Epithelial cell of esophagus (primary cell): ENCODE measurements at places on chromosomes 5 and 9.

DNA sequence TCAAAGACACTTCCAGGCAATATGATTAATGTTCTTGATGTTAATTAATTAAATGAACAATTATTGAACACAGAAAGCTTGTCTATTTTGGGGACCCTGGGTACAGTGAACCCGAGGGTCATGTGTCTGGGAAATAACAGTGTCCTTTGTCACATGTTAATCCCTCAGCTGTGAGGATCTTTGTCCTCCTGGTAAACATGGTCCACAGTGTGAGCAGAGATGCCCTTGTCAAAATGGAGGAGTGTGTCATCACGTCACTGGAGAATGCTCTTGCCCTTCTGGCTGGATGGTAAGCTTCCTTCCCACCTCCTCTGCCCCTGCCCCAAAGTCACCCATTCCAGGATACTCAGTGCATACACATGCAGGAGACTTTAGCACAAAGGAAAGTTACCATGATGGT lies 107.9 kb downstream of the MEGF10 start:
- no peak for DNase-seq

GRCh38 chr9:13491493-13492424 lies 212.3 kb upstream of the MPDZ start:
- peak; percentile 48 for DNase-seq

- peak; percentile 13 for DNase-seq
These were observed 113.4 kb upstream of the CCNH start for GRCh38 chr5:87526131-87526530.

DNA sequence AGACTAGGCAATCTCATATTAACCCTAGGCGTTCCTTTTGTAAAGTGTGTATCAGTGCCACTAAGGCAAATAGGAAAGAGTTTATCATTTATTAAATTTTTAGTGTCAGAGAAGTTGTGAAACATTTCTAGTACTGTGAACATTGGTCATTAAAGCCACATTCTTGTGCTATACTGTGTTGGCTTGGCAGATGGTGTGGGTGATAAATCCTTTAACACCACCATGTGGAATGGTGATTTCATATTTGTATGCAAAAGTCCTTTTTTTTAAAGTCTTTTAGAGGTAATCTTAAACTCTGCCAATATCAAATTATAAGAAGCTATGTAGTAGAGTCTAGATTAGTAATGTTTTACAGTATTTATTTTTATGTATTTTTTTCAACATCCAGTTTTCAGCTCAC lies 18.1 kb downstream of the SLC12A2 start:
- DNase-seq, result no peak

DNA sequence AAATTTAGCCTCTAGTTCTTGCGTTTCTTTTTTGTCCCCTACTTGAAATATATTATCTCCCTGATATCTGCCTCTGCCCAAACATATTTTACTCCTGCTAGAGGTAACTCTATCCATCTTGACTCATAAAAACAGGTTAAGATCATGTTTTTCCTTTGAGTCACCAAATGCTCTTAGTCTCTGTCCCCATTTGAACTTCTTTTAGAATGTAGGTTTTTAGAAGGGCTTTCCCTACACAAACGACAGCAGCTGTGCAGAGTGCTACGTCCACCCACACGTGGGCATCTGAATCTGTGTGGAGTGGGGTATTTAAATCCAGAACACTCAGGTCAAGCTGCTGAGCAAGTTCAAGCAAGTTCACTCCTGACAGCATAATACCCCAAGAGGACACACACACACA lies 2.2 kb downstream of the HSD17B3 start:
- DNase-seq, result peak; percentile 91

GRCh38 chr5:143228597-143229293 lies 174.7 kb downstream of the NR3C1 start:
- no peak for DNase-seq

DNA sequence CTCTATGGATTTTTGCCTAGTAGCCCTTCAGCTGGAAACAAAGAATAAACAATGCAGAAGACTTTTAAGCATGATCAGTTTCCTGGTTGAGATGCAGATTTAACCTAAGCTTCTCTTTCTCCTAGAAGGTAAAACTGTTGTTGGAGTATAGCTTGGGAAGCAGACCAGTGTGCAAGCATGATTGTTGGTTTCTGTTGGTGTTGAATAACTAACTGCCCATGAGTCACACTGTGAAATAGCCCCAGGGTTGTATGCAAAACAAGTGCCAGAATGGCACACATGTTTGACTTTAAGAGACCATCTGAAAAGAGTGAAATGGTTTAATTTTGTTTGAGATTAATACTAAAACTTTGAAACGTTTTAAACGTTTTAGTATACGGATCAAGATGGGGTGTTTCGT lies 227.1 kb downstream of the ARHGEF28 start:
- peak; percentile 86 for DNase-seq

GRCh38 chr5:166788050-166788449 lies 1503.4 kb upstream of the WWC1 start:
- DNase-seq, result no peak

GRCh38 chr5:148740966-148741742 lies 85.3 kb upstream of the ADRB2 start:
- DNase-seq, result peak; percentile 77

DNA sequence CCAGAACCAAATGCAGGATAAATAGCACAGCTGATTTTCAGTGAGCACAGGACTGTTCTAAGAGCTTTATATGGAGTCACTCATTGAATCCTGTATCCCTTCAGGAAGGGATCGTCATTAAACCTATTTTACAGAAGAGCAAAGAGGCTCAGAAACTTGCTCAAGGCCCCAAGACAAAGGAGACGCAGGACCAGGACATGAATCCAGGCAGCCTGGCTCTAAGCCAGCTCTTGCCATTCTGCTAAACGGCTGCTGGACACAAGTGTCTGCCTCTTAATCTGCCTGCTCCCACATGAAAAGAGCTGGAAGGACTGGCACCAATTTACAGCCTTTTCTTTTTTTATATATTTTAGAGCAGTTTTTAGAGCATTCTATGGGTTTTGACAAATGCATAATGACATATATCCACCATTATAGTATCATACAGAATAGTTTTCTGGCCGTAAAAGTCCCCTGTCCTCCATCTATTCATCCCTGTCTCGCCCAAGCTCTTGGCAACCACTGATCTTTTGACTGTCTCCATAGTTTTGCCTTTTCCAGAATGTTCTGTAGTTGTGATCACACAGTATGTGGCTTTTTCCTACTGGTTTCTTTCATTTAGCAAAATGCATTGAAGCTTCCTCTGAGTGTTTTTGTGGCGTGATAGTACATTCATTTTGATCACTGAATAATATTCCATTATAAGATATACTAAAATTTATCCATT lies 37.5 kb downstream of the RETREG1 start:
- DNase-seq, result no peak

GRCh38 chr5:69261034-69261433 lies 26.3 kb downstream of the CDK7 start:
- DNase-seq, result peak; percentile 26

- peak; percentile 75 for DNase-seq
These were observed at the start of gene RASEF for GRCh38 chr9:83062651-83063527. Gene RASEF (minus strand): TSS chr9:83063142. CDS start chr9:83062867, 275 bp downstream.

GRCh38 chr5:56402266-56403220 lies 169.4 kb upstream of the ANKRD55 start:
- DNase-seq, result no peak

DNA sequence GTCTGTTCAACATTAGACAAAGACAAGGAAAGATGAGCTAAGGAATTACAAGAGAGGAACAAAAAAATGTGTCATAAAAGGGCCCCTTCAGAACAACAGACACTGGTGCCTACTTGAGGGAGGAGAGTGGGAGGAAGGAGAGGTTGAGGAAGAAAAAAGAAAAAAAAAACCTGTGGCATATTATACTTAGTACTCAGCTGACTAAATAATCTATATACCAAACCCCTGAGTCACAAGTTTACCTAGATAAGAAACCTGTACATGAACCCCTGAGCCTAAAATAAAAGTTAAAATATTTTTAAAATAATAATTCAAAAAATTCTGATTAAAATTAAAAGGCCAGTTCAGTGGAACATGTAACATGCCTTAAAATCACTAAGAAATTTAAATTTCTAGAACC lies 107.3 kb downstream of the MTREX start:
- DNase-seq, result no peak

DNA sequence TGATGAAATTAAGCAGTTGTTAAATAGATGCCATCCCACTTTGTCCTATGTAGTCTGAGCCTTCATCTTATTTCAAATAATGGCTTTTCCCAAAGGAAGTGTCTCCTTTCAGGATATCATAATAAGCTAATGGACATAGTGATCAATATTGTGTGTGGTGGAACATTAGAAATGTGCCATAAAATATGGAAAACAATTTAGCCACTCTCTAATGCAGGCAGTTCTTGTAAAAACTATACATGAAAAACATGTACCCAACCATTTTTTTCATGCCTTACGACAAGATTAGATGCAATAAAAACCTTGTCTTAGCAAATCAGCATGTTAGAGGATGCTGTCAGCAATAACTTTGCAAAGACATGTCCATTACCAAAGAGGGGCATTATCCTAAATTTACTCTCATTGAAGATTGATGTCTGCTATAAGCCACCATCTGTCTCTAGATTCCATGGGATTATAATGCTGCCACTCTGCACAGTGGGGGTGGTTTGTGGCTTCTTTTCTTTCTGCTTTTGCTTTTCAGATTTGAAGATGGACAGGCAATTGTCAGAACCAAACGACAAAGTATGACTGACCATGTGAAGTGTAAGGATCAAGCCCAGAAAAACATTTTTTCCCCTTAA lies 724.0 kb upstream of the ZNF608 start:
- DNase-seq, result no peak

GRCh38 chr9:130299785-130300615 lies 34.4 kb downstream of the HMCN2 start:
- no peak for DNase-seq

GRCh38 chr9:134492281-134492691 lies 149.3 kb upstream of the COL5A1 start:
- DNase-seq, result no peak

GRCh38 chr9:126616521-126616976 lies 2.8 kb downstream of the LMX1B start:
- no peak for DNase-seq

DNA sequence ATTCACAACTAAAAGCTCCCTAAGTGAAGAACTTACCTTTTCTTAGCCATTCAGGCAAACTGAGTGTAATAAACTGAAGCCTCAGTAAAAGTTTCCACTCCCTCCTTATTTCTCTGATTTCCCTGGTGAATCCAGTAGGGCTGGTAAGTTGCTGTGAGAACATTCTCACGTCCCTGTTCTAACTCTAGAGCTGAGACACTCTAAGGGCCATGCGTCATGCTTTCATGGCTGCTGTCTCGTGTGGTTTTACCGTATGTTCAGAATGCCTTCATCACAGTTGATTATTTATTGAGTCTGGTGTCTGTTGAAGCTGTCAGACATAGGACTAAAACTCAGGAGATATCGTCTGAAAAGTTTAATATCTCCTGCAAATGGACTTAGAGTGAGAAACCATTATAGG lies 1.3 kb downstream of the OR2S2 start:
- no peak for DNase-seq

- DNase-seq, result no peak
These were observed 23.6 kb downstream of the COL27A1 start for GRCh38 chr9:114178756-114179450.

DNA sequence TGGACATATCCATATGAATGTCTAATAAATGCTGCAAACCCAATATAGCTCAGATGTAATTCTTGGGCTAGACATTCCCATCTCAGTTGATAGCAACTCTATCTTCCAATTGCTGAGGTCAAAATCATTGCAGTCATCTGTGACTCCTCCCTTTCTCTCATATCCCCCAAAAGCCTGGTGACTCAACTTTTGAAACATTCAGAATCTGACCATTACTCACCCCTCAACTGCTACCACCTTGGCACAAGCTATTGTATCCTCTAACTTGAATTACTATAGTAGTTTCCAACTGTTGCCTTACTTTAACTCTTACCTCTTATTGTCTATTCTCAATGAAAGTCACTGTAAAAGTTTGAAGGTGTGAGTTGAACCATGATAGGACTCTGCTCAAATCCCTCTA lies 600.1 kb upstream of the RGMB start:
- peak; percentile 68 for DNase-seq
